Glutamatergic neuron (in vitro differentiated cells): ENCODE measurements at places on chromosomes 11 and 22. TPM values are rescaled to one million over a fixed set of nuclear protein-coding genes. Genes with fewer than 3 reads are reported as not detected.

DNA sequence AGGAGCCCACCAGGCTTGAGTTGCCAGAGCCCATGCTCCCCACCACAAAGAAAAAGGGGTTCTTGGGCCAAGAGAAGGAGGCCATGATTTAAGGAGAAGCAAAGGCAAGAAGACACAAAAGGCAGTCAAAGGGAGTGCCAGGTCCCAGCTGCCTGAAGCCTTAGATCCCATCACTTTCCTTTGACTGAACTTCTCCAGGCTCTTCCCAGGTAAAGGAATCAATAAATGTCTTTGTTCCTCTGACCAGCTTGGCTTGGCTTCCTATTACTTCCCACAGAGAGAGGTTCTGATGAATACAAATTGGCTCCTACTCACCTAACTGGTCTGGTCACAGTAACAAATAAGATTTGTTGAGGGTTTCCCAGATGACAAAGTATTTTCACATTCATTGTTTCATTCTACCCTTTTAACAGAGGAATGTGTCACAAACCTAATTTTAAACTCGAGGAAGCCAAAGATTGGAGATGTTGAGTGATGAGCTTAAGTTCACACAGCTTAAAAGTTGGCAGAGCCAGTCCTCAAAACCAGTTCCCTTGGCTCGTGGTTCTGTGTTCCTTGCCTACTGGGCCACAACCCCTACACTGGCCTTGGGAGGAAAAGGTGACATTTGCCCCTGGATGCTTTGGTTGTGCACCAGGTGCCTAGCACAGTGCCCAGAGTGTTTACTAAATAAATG, 96.4 kb upstream of the SESN3 start:
- no peak for DNase-seq

- DNase-seq, result no peak
These were observed 13.4 kb downstream of the IL18 start for GRCh38 chr11:112150517-112150916.

DNA sequence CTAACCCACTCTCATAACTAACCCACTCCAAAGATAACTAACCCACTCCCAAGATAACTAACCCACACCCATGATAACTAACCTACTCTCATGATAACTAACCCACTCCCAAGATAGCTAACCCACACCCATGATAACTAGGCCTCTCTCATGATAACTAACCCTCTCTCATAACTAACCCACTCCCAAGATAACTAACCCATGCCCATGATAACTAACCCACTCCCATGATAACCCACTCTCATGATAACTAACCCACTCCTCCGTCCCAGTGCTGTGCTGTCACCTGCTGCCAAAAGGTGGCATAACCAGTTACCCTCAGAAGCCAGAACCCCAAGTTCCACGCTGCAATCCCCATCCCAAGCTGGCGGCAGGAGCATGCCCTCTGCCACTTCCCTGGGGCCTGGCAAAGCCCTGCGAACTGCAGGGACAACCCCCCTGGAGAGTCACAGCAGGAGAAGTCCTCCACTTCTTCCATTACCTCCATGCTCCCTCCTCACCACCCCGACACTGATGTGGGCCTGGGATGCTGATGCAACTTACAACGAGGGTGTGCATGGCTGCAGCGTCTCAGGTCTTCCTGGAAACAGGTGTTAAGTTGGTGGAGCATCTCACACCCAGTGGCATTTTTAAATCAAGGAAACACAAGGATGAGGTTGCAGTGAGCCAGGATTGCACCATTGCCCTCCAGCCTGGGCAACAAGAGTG, 30.8 kb upstream of the CELSR1 start:
- DNase-seq, result no peak

DNA sequence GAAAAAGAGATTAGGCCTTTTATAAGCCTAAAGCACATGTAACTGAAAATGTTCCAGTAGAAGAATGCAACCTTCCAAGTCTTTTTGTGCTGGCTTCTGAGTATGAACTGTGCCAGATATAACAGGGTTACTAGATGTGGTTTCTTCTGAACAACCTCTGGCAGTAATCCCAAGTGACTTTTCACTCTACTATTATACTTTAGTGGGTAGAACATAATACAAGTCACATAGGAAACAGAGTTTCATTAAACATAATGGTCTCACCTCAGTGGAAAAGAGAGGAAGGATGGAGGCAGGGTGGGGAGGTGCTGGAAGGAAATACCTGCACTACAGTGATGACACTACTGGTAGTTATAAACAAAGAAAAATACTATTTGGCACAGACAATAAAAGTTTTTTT, 81.3 kb downstream of the PHF21A start:
- no peak for DNase-seq

DNA sequence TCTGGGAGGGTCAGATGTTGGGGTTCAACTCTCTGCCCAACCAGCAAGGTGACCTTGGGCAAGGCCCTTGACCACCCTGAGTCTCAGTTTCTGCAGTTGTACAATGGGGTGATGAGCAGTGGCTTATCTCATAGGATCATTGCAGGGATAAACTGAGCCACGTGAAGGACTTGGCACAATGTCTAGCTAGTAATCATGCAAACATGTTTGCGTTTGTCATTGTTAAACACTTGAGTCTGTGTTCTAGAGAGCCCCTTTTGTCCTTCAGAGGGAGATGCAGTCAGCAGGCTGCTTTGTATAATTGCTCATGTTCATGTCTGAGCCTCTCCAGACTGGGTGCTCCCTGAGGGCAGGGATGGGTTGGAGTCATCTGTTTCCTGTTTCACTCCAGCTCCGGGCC, 15.8 kb downstream of the CD82 start:
- no peak for DNase-seq

- DNase-seq, result no peak
These were observed 272.2 kb downstream of the TENM4 start for GRCh38 chr11:79168530-79169110.

DNA sequence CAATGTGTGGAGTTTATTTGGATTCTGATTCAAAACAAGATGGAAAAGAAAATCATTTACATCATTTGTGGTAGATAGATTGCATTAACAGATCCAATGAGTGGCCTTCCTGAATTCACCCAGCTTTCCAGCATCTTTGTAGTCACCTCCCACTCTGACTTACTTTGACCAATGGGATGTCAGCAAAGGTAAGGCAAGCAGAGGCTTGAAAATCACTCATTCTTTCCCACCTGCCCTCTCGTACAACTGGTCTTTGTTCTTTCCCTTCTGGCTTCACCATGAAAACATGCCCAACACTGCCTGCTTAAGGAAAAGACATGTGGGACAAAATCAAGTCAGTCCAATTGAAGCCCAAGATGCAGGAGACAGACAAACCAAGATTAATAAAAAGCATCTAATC, 202.1 kb downstream of the TTC28 start:
- no peak for DNase-seq

The OR6A2 gene
- total RNA-seq, result 0.56 TPM
